ENCODE measurements at places on chromosomes 4 and X. TPM values are rescaled to one million over a fixed set of nuclear protein-coding genes. Genes with fewer than 3 reads are reported as not detected.

Gene GCNA
- total RNA-seq = 4.4 TPM

Gene HSFX1
- total RNA-seq = 2.1 TPM

Gene MMRN1
- not detected for total RNA-seq

- H3K4me1 ChIP-seq = peaks cover 6% of the 10 kb centered on the region
- H3K27ac ChIP-seq = no peak overlapping the region
- no peak for DNase-seq
- no peak overlapping the region for H3K4me3 ChIP-seq
- H3K27me3 ChIP-seq = peaks cover 10% of the 10 kb centered on the region
Observed at GRCh38 chr4:10730590-10730989, 46.0 kb upstream of the CLNK start.

DNA sequence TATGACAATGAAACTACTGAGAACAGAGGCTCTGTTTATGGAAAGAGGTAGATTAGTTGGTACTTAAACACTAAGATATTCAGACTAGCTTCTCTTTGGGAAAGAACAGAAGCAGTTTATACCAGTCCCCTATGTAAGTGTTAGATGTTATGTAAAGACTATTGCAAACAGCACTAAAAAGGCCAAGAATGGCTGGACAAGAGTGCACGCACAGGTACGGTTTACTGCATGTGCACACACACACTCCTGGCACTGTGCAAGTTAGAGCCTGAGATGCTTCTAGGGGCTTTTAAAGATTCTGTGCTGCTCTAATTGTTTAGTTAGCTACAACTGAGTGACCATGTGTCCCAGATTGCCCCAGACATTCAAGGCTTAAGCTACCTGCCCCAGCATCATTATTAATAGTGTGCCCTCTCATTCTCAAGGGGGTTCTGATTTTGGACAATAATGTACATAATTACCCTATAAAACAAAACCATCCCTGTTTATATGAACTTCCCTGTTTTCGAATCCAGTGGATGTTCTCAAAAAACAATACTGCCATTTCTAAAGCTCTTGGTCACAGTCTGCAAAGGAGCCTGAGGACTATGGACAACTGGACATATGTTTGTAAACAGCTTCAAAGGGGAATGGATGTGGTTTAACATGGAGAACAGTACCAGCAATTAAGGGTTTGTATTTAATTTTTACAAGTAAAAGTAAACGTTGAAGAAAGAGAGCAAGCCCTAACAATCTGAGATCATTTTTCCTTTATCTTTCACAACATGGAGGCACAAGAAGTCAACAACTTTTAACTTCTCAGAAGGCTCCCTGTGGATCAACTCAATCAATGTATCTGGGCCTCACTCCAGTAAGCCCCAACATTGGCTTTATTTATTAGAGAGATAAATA lies 2.0 kb downstream of the SETD7 start:
- peaks cover 4% of the 10 kb centered on the region for H3K27me3 ChIP-seq
- H3K27ac ChIP-seq = peak overlapping the region; percentile 92
- H3K36me3 ChIP-seq = no peaks in the 10 kb centered on the region
- DNase-seq = no peak
- peaks cover 57% of the 10 kb centered on the region for H3K4me1 ChIP-seq

DNA sequence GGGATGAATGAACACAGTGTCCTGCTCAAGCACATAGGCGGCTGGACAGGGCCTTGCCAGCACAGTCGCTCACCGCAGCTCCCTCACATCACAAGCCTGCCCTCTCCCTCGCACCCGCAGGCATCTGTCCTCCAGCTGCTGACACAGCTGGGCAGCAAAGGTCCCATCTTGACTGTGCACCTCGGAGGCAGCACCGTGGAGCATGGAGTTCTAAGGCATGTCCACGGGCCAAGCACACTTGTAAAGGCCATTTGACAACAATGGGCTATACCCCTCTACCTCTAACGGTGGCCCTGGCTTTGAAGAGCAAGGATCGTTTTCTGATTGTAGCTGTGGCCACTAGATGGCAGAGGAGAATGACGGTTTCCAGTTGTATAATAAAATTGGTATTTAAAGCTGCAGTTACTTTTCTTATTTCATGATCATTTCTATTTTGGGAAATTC lies 53.8 kb downstream of the APLN start:
- no peak overlapping the region for H3K27ac ChIP-seq
- no peak overlapping the region for H3K4me3 ChIP-seq
- DNase-seq = no peak
- H3K36me3 ChIP-seq = peaks cover 7% of the 10 kb centered on the region
- no peaks in the 10 kb centered on the region for H3K27me3 ChIP-seq

Gene ETDA
- total RNA-seq = not detected

DNA sequence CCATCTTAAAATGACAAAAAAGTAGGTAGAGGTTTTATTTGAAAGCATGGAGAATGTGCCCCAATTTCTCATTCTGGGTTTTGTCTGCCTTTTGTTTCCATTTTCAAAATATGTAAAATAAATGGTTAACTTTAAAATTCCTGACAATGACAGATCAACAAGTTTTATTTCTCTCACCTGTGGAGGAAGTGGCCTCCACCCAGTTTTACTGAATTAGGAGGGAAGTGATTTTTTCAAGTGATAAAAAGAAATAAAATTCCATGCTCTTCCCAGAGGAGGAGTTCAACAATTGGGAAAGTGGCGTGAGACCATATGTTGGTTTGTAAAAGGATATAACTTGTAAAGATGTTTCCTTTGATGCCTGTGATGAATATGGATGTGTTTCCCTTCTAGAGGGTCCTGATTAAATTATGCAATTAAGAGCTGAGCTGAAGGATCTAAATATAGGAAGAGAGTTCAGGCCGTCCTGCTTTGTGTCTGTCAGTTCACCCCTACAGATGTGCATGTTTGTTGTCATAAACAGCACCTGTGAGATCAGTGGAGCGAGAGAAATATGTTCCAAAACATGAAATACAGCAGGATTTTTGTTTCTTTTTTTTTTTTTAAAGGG lies 19.5 kb downstream of the SMAD1 start:
- H3K27ac ChIP-seq = no peak overlapping the region
- DNase-seq = no peak
- peaks cover 6% of the 10 kb centered on the region for H3K36me3 ChIP-seq
- no peak overlapping the region for H3K4me3 ChIP-seq

- H3K27me3 ChIP-seq = no peaks in the 10 kb centered on the region
- no peak overlapping the region for H3K27ac ChIP-seq
- no peaks in the 10 kb centered on the region for H3K4me1 ChIP-seq
- H3K4me3 ChIP-seq = no peak overlapping the region
- no peak for DNase-seq
Observed at GRCh38 chrX:63428348-63428747, 77.2 kb upstream of the SPIN4 start.

DNA sequence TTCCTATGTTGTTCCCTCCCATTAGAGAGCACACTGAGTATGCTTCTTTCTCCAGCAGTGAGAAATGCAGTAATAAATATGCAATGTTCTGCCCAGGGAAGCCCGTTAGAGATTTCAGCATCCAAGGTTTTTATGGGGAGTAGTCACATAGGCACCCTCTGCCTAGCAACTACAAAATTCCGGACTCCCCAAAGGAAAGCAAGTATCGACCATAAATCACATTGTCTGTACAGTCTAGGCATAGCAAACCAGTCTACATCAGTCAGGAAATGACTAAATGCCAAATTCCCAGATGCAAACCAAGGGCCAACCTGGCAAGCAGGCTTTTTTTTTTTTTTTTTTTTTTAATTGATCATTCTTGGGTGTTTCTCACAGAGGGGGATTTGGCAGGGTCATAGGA lies 34.8 kb downstream of the GPR101 start:
- H3K27ac ChIP-seq = no peak overlapping the region
- DNase-seq = no peak
- H3K4me1 ChIP-seq = no peaks in the 10 kb centered on the region
- no peaks in the 10 kb centered on the region for H3K27me3 ChIP-seq

DNA sequence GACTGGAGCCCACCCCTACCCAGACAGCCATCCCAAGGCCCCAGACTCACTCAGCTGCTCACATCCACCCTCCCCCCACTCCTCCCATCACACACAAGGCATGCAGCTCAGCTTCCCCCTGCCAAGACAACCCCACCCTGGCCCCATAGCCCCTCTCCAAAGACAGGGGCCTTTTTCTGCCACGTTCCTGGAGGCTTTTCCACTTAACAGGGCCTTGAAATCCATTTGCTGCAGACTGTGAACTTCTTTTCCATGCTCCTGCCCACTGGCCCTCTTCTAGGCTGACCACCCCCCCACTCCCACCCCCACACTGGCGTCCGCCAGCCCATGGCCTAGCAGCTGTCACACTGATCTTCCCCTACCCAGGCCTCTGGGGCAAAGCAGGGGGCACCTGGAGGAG lies 76.0 kb downstream of the PJA1 start:
- H3K27me3 ChIP-seq = peaks cover 3% of the 10 kb centered on the region
- no peak overlapping the region for H3K27ac ChIP-seq
- no peaks in the 10 kb centered on the region for H3K4me1 ChIP-seq

Gene HERC3
- total RNA-seq = 15.4 TPM

DNA sequence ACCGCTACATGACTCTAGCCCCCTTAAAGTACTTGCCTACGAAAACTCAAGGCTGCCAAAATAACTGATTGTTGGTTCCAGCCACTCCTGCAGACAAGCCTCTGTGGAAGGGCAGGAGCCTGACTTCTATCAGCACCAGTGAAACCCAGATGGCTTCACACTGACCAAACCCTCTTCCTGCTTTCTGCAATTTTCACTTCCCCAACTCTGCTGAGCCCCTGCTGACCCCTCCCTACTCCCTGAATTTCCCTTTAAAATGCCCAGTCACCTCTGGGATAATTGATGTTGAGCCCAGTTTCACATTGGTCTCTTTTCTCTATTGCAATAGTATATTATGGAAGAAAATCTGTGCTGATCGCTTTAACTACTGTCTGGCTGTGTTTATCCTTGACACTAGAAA lies 61.6 kb upstream of the STS start:
- H3K4me3 ChIP-seq = no peak overlapping the region
- H3K4me1 ChIP-seq = peaks cover 37% of the 10 kb centered on the region
- no peak overlapping the region for H3K27ac ChIP-seq

Gene PLAC8
- not detected for total RNA-seq

GRCh38 chr4:117796677-117797076 lies 237.6 kb upstream of the NDST3 start:
- no peaks in the 10 kb centered on the region for H3K36me3 ChIP-seq
- H3K4me3 ChIP-seq = no peak overlapping the region
- no peak overlapping the region for H3K27ac ChIP-seq
- no peak for DNase-seq
- peaks cover 9% of the 10 kb centered on the region for H3K4me1 ChIP-seq
- no peaks in the 10 kb centered on the region for H3K27me3 ChIP-seq

- no peaks in the 10 kb centered on the region for H3K27me3 ChIP-seq
- no peak overlapping the region for H3K27ac ChIP-seq
- H3K36me3 ChIP-seq = no peaks in the 10 kb centered on the region
- no peak overlapping the region for H3K4me3 ChIP-seq
- no peak for DNase-seq
Observed at GRCh38 chr4:153365003-153365402, 20.5 kb downstream of the MND1 start.

- no peak overlapping the region for H3K27ac ChIP-seq
- no peaks in the 10 kb centered on the region for H3K4me1 ChIP-seq
- H3K36me3 ChIP-seq = no peaks in the 10 kb centered on the region
Observed at GRCh38 chrX:146055733-146056132, 238.1 kb downstream of the SLITRK2 start.

GRCh38 chrX:121160987-121161386 lies 113.6 kb downstream of the GLUD2 start:
- no peaks in the 10 kb centered on the region for H3K4me1 ChIP-seq
- no peaks in the 10 kb centered on the region for H3K27me3 ChIP-seq
- DNase-seq = no peak
- no peaks in the 10 kb centered on the region for H3K36me3 ChIP-seq
- H3K27ac ChIP-seq = no peak overlapping the region

DNA sequence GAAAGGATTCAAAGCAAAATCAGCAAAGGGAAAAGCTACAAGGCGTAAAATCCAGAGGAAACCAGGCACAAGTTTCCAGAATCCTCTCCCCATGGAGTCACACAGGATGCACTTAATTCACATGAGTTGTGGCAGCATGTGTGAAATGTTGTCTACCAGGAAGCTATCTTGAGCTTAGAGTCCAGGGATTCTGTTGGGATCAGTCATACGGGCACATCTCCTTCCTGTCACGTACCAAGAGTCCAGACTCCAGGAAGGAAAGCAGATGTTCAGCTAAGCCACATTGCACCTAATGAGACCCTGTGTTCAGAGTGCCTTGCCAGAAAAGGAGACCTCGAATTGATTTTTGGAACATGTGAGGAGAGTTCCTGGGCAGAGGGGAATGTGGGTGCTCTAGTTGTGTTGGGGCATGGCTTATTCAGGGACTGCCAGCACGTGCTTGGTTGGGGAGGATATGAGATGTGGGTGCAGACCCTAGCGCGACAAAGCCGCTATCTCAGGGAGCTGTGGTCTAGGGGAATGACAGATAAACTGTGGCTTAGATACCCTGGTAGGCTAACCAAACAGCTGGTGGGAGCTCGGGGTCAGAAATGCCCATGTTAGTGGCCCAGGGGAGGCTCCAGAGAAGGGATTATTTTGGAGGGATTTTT lies 70.0 kb downstream of the EVC start:
- H3K4me1 ChIP-seq = no peaks in the 10 kb centered on the region
- H3K27ac ChIP-seq = no peak overlapping the region
- no peak overlapping the region for H3K4me3 ChIP-seq

- DNase-seq = no peak
- H3K27me3 ChIP-seq = peaks cover 4% of the 10 kb centered on the region
- no peaks in the 10 kb centered on the region for H3K4me1 ChIP-seq
- H3K4me3 ChIP-seq = no peak overlapping the region
- H3K36me3 ChIP-seq = no peaks in the 10 kb centered on the region
Observed at GRCh38 chr4:177640864-177641263, 198.6 kb upstream of the AGA start.

- DNase-seq = no peak
- H3K27ac ChIP-seq = peak overlapping the region; percentile 62
- H3K4me1 ChIP-seq = peaks cover 39% of the 10 kb centered on the region
- H3K4me3 ChIP-seq = no peak overlapping the region
Observed at GRCh38 chr4:137677863-137678262, 145.6 kb upstream of the PCDH18 start.

- H3K27me3 ChIP-seq = peaks cover 24% of the 10 kb centered on the region
- no peaks in the 10 kb centered on the region for H3K36me3 ChIP-seq
Observed at GRCh38 chr4:140800666-140801065, 44.5 kb upstream of the TBC1D9 start.

DNA sequence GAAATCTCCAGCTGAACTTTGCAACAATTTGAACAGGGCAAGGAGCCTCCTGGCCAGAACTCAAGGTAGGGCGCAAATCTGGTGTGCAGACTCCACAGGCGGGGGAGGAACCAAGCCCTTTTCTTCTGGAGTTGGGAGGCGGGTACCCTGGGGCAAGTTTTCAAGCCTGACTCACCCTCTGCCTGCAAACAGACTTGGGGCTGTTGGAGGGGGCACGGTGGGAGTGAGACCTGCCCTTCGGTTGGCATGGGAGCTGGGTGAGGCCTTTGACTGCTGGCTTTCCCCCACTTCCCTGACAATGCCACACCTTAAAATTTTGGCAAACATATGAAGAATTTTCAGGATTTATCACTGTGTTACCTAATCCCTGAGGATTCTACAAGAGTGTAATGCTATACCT lies 709.8 kb upstream of the DIAPH2 start:
- H3K27ac ChIP-seq = no peak overlapping the region
- no peak for DNase-seq
- no peak overlapping the region for H3K4me3 ChIP-seq

Gene CYSLTR1
- total RNA-seq = not detected

- H3K27ac ChIP-seq = no peak overlapping the region
- H3K36me3 ChIP-seq = no peaks in the 10 kb centered on the region
- no peak overlapping the region for H3K4me3 ChIP-seq
- peaks cover 8% of the 10 kb centered on the region for H3K27me3 ChIP-seq
- H3K4me1 ChIP-seq = peaks cover 9% of the 10 kb centered on the region
Observed at GRCh38 chr4:121253961-121254360, 89.8 kb upstream of the TNIP3 start.

- no peaks in the 10 kb centered on the region for H3K27me3 ChIP-seq
- peaks cover 2% of the 10 kb centered on the region for H3K36me3 ChIP-seq
- peak overlapping the region; percentile 6 for H3K27ac ChIP-seq
- H3K4me1 ChIP-seq = peaks cover 31% of the 10 kb centered on the region
Observed at GRCh38 chr4:176906709-176907108, 114.0 kb upstream of the VEGFC start.

Data from osteocyte (in vitro differentiated cells).